Sigmoid colon (tissue), 7 donors: ENCODE measurements at places on chromosomes 5 and 9. TPM values are rescaled to one million over a fixed set of nuclear protein-coding genes. Genes with fewer than 3 reads are reported as not detected.

GRCh38 chr5:145520335-145520734 lies 314.8 kb downstream of the PRELID2 start:
- H3K36me3 ChIP-seq, result no peaks in the 10 kb centered on the region
- H3K4me1 ChIP-seq, result no peaks in the 10 kb centered on the region
- no peaks in the 10 kb centered on the region for H3K27me3 ChIP-seq
- DNase-seq, result no peak
- no peak overlapping the region for H3K27ac ChIP-seq
- no peak overlapping the region for H3K4me3 ChIP-seq

DNA sequence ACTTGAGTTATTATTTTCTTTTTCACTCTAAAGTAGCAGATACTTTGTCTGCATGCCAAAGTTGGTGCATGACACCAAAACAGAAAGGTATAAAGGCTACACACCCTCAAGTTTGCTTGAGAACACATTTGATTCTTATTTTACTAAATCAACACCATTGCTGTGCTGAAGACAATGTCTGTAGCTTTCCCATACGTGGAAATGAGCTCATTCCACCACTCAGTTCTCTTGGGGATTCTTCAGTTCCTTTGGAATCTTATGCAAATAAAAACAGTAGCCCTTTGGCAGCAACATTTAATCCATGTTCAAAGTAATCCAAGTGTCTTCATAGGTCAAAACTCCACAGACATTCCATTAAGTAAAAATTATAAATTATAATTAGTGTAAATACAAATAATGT lies 264.9 kb downstream of the TLE1 start:
- H3K27me3 ChIP-seq, result no peaks in the 10 kb centered on the region
- H3K4me1 ChIP-seq, result no peaks in the 10 kb centered on the region
- H3K36me3 ChIP-seq, result no peaks in the 10 kb centered on the region
- DNase-seq, result no peak

DNA sequence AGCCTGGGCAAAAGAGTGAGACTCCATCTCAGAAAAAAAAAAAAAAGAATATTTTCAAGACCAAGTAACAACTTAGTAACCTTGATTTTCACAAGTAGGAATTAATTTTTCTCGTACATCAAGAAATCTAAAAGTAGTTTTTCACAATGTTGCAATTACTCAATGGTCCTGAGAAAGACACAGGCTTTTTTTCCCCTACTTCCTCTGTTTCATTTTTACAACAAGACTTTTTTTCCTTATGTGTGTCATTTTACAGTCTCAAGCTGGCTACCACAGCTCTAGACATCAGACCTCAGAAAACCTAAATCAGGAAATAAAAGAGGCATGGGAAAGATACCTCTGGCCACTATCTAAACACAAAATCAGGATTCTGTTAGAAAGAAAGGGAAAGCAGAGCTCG lies 45.9 kb downstream of the WDR36 start:
- H3K4me1 ChIP-seq, result no peaks in the 10 kb centered on the region
- no peaks in the 10 kb centered on the region for H3K27me3 ChIP-seq
- no peak for DNase-seq
- H3K27ac ChIP-seq, result no peak overlapping the region
- H3K36me3 ChIP-seq, result no peaks in the 10 kb centered on the region

GRCh38 chr9:120098584-120098983 lies 481.4 kb downstream of the CDK5RAP2 start:
- H3K4me3 ChIP-seq, result no peak overlapping the region
- DNase-seq, result no peak
- H3K27ac ChIP-seq, result no peak overlapping the region
- H3K36me3 ChIP-seq, result no peaks in the 10 kb centered on the region
- H3K4me1 ChIP-seq, result no peaks in the 10 kb centered on the region

GRCh38 chr9:76989501-76989900 lies 30.0 kb upstream of the FOXB2 start:
- H3K27ac ChIP-seq, result no peak overlapping the region
- no peak for DNase-seq
- no peaks in the 10 kb centered on the region for H3K27me3 ChIP-seq

- H3K4me1 ChIP-seq, result peaks cover 2% of the 10 kb centered on the region
- DNase-seq, result no peak
- peak overlapping the region; percentile 9 for H3K27ac ChIP-seq
- H3K4me3 ChIP-seq, result no peak overlapping the region
- no peaks in the 10 kb centered on the region for H3K27me3 ChIP-seq
These were observed 2.2 kb downstream of the INPP5E start for GRCh38 chr9:136437430-136437829.

DNA sequence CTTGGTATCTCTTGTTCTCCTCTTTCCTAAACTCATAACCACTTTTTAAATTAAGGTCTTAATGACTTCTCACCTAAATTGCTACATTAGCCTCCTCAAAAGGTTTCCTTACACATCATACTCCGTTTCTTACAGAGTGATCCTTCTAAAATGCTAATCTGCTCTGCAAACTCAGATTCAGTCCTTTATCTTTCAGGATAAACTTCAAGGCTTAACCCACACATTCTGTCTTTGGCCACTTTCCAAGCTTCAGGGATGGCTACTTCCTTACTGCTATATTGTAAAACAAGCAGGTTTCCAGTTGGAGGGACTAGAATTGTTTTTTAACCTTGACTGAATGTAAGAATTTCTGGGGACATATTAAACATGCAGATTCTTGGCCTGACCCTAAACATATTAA lies 105.5 kb upstream of the CHD1 start:
- H3K27ac ChIP-seq, result no peak overlapping the region
- no peaks in the 10 kb centered on the region for H3K27me3 ChIP-seq
- DNase-seq, result no peak

GRCh38 chr5:179378441-179379271 lies 33.4 kb upstream of the ADAMTS2 start:
- H3K4me3 ChIP-seq, result no peak overlapping the region
- peak; percentile 46 for DNase-seq
- no peaks in the 10 kb centered on the region for H3K27me3 ChIP-seq
- no peaks in the 10 kb centered on the region for H3K36me3 ChIP-seq
- no peaks in the 10 kb centered on the region for H3K4me1 ChIP-seq

DNA sequence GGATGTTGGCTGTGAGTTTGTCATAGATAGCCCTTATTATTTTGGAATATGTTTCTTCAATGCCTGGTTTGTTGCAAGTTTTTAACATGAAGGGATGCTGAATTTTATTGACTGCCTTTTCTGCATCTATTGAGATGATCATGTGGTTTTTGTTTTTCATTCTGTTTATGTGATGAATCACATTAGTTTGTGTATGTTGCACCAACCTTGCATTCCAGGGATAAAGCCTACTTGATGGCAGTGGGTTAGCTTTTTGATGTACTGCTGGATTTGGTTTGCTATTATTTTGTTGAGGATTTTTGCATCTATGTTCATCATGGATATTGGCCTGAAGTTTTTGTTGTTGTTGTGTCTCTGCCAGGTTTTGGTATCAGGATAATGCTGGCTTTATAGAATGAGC lies 225.6 kb downstream of the PCSK1 start:
- H3K4me3 ChIP-seq, result no peak overlapping the region
- no peak for DNase-seq
- H3K4me1 ChIP-seq, result no peaks in the 10 kb centered on the region
- H3K27ac ChIP-seq, result no peak overlapping the region
- H3K36me3 ChIP-seq, result no peaks in the 10 kb centered on the region
- H3K27me3 ChIP-seq, result no peaks in the 10 kb centered on the region

- no peak overlapping the region for H3K4me3 ChIP-seq
- H3K27ac ChIP-seq, result no peak overlapping the region
- H3K4me1 ChIP-seq, result no peaks in the 10 kb centered on the region
- H3K36me3 ChIP-seq, result no peaks in the 10 kb centered on the region
- DNase-seq, result no peak
These were observed 24.5 kb upstream of the FOCAD start for GRCh38 chr9:20659474-20659967.

DNA sequence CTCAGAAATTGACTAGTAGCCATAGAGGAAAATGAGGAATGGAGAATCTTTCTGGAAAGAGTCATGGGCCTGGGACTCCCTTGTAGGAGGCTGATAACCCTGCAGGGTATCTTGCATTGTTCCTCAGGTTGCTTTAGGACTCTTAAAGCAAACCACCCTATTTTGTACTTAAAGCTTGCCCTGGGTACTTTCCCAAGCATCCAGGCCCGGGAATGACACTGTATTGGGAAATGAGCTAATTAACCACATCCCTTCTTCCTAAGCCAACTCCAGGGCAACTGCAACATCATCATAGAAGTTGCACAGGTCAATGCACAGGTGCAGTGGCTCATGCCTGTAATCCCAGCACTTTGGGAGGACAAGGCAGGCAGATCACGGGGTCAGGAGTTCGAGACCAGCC lies 55.9 kb downstream of the UGCG start:
- no peak overlapping the region for H3K27ac ChIP-seq
- no peak for DNase-seq
- H3K4me1 ChIP-seq, result no peaks in the 10 kb centered on the region
- no peak overlapping the region for H3K4me3 ChIP-seq
- H3K36me3 ChIP-seq, result no peaks in the 10 kb centered on the region

DNA sequence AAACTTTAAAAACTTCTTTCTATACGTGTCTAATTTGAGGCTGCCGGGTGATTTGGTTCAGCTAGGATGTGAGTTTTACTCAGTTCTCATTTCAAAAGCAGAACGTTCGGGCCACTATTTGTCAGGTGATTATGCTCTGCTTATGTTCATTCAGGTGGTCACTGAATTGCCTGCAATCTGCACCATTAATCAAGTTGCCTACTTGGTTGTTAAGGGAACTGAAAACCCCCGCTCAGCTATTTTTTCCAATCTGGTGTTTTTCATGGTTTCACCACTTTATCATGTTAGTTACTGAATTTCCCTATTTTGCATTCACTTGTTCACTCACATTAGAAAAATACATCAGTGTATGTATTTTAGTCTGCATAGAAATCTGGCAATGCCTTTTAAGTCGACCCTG lies 523.0 kb downstream of the CSNK1G3 start:
- no peak overlapping the region for H3K4me3 ChIP-seq
- H3K27ac ChIP-seq, result no peak overlapping the region
- H3K36me3 ChIP-seq, result no peaks in the 10 kb centered on the region
- peaks cover 3% of the 10 kb centered on the region for H3K4me1 ChIP-seq

GRCh38 chr5:35799753-35800152 lies 56.9 kb upstream of the IL7R start:
- no peak for DNase-seq
- no peak overlapping the region for H3K27ac ChIP-seq
- no peaks in the 10 kb centered on the region for H3K27me3 ChIP-seq
- no peaks in the 10 kb centered on the region for H3K36me3 ChIP-seq
- no peak overlapping the region for H3K4me3 ChIP-seq
- no peaks in the 10 kb centered on the region for H3K4me1 ChIP-seq

GRCh38 chr9:136090768-136091581 lies 4.1 kb downstream of the NACC2 start:
- no peaks in the 10 kb centered on the region for H3K27me3 ChIP-seq
- peak overlapping the region; percentile 93 for H3K4me3 ChIP-seq
- H3K36me3 ChIP-seq, result no peaks in the 10 kb centered on the region
- DNase-seq, result peak; percentile 94

- no peak overlapping the region for H3K4me3 ChIP-seq
- no peak overlapping the region for H3K27ac ChIP-seq
- peaks cover 14% of the 10 kb centered on the region for H3K27me3 ChIP-seq
- no peaks in the 10 kb centered on the region for H3K4me1 ChIP-seq
These were observed 5.6 kb upstream of the NR5A1 start for GRCh38 chr9:124512806-124513204.

DNA sequence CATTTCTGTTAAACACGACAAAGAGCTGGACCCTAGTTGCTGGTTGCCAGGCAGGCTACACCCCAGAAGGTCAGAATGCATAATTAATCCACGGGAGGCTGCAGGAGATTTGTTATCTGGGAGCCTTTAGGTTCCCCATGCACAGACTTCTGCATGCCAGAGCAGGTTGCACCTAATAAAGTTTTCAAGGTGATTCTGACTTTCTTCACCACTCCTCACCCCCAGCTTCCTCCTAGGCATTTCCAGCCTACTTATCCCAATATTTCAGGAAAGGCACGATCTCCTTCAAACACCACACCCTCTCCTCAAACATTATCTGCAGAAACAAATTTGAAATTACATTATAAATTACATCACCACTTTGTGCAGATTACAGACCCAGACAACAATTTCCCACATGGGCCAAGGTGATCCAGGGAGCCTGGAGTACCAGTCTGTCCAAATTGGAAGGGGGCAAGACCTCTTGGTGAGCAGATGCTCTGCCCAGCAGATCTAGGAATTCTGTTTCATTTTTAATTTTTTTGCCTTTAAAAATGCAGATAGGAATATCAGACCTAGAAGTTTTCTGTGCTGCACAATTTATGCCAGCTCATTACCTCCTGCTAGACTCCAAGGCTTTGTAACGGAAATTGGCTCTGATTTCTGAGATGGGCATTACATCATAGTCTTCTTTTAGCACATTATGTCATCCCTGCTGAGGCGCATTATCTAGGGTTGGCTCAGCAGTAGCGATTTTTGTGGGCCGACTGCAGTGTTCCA lies 363.4 kb upstream of the SLC30A5 start:
- no peaks in the 10 kb centered on the region for H3K27me3 ChIP-seq
- no peaks in the 10 kb centered on the region for H3K36me3 ChIP-seq
- DNase-seq, result no peak
- H3K4me3 ChIP-seq, result no peak overlapping the region
- H3K27ac ChIP-seq, result no peak overlapping the region

- H3K36me3 ChIP-seq, result no peaks in the 10 kb centered on the region
- no peaks in the 10 kb centered on the region for H3K4me1 ChIP-seq
- no peak overlapping the region for H3K27ac ChIP-seq
- H3K27me3 ChIP-seq, result no peaks in the 10 kb centered on the region
These were observed 30.4 kb downstream of the CAMK4 start for GRCh38 chr5:111254613-111255012.

- no peaks in the 10 kb centered on the region for H3K36me3 ChIP-seq
- peak overlapping the region; percentile 98 for H3K27ac ChIP-seq
- H3K27me3 ChIP-seq, result no peaks in the 10 kb centered on the region
- DNase-seq, result no peak
These were observed 5.4 kb downstream of the NACC2 start for GRCh38 chr9:136089697-136090045.

GRCh38 chr5:52799358-52799982 lies 11.8 kb downstream of the ITGA1 start:
- no peaks in the 10 kb centered on the region for H3K27me3 ChIP-seq
- DNase-seq, result peak; percentile 83
- peak overlapping the region; percentile 71 for H3K4me3 ChIP-seq
- H3K36me3 ChIP-seq, result no peaks in the 10 kb centered on the region
- peak overlapping the region; percentile 97 for H3K27ac ChIP-seq
- H3K4me1 ChIP-seq, result no peaks in the 10 kb centered on the region

GRCh38 chr5:172454358-172455086 lies at the start of gene SH3PXD2B:
TSS of gene SH3PXD2B (minus strand) at chr5:172454525. CDS start at chr5:172454352, 173 bp downstream.
- peak; percentile 86 for DNase-seq
- peak within 1 kb of the TSS; percentile 84 for H3K4me3 ChIP-seq
- peaks cover 52% of the 10 kb centered on the region for H3K4me1 ChIP-seq
- no peaks in the 10 kb centered on the region for H3K36me3 ChIP-seq

GRCh38 chr9:105679257-105680022 lies 14.9 kb upstream of the TMEM38B start:
- DNase-seq, result no peak
- no peak overlapping the region for H3K27ac ChIP-seq
- H3K36me3 ChIP-seq, result no peaks in the 10 kb centered on the region
- H3K27me3 ChIP-seq, result no peaks in the 10 kb centered on the region
- H3K4me3 ChIP-seq, result no peak overlapping the region

- no peaks in the 10 kb centered on the region for H3K27me3 ChIP-seq
- no peaks in the 10 kb centered on the region for H3K36me3 ChIP-seq
- no peak overlapping the region for H3K27ac ChIP-seq
- DNase-seq, result no peak
These were observed 6.7 kb upstream of the TNIP1 start for GRCh38 chr5:151087486-151087885.

Gene MAST4
- 1.6 TPM for polyA plus RNA-seq

Gene MSMP
- polyA plus RNA-seq, result not detected

Gene PNPLA7
- 1.8 TPM for polyA plus RNA-seq

Gene TICAM2
- polyA plus RNA-seq, result 2.1 TPM

Gene PCDHB16
- polyA plus RNA-seq, result not detected

Gene MLANA
- not detected for polyA plus RNA-seq

Gene KCNMB1
- 1.2 TPM for polyA plus RNA-seq

Gene DEPDC1B
- 1.2 TPM for polyA plus RNA-seq

Gene LAMC3
- not detected for polyA plus RNA-seq
